ENCODE measurements at places on chromosomes 2 and 18. TPM values are rescaled to one million over a fixed set of nuclear protein-coding genes. Genes with fewer than 3 reads are reported as not detected.

CXCR4 gene
- 46.8 TPM for total RNA-seq

SERPINB5 gene
- total RNA-seq: 0.46 TPM

FOXI3 gene
- not detected for total RNA-seq

LHCGR gene
- total RNA-seq: 0.23 TPM

NCKAP1 gene
- 217 TPM for total RNA-seq

IL1A gene
- total RNA-seq: 0.92 TPM

SP5 gene
- 2.3 TPM for total RNA-seq

MEP1B gene
- total RNA-seq: 0.23 TPM

USP40 gene
- total RNA-seq: 15.9 TPM

IFIH1 gene
- 4.8 TPM for total RNA-seq
